ENCODE measurements at places on chromosomes 1 and 21.

GRCh38 chr1:228259951-228260350 lies 52.1 kb downstream of the OBSCN start:
- no peak for DNase-seq

- no peak for DNase-seq
These were observed 26.2 kb upstream of the SAMSN1 start for GRCh38 chr21:14572204-14572780.

GRCh38 chr1:156624814-156625435 lies 5.7 kb downstream of the HAPLN2 start:
- DNase-seq, result no peak

GRCh38 chr21:36999131-36999898 lies 7.2 kb upstream of the RIPPLY3 start:
- no peak for DNase-seq

DNA sequence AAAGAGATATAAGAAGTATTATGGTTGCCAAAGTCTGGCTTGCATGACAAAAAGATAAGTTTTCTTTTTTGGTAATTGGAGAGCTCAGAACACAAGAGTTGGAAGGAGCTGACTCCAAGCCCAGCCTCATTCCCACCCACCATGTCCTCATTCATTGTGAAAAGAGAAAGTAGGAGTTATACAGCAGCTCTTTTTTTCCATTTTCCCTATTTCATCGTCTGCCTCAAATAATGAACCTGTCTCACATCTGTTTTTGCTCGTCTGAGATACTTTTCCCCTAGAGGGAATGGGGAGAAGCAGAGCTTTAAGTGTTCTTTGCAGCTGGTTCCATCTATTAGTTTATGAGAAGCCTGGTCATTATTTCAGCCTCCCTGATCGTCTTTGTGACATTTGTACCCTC lies 34.7 kb downstream of the AGT start:
- DNase-seq, result no peak

GRCh38 chr1:236129306-236129705 lies 13.0 kb upstream of the GPR137B start:
- no peak for DNase-seq

DNA sequence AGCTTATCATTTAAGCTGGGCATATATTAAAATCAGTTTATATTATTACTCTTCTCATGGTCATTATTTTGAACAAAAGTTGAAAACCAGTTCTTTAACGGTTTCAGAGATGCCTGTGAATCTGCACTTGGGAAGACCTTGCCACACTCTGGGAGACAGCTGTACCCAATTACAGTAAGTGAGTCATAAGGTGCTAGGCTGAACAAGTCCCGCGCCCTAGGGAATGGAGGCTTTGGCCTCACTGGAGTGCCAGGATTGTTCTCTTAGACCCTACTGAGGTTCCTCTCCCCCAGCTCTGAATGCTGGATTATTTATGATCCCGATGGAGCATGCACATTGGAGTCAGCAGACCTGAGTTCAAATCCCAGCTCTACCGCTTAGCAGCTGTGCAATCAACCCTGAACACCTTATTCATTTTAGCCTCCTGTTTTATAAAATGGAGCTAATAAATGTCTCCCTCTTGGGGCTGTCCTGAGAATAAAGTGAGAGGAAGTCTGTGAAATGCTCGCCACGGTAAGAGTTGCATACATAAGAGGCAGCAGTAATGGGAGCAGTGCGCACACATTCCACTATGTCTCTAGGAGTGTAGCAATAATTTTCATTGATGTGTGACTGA lies 266.2 kb downstream of the FOXD2 start:
- DNase-seq, result no peak

DNA sequence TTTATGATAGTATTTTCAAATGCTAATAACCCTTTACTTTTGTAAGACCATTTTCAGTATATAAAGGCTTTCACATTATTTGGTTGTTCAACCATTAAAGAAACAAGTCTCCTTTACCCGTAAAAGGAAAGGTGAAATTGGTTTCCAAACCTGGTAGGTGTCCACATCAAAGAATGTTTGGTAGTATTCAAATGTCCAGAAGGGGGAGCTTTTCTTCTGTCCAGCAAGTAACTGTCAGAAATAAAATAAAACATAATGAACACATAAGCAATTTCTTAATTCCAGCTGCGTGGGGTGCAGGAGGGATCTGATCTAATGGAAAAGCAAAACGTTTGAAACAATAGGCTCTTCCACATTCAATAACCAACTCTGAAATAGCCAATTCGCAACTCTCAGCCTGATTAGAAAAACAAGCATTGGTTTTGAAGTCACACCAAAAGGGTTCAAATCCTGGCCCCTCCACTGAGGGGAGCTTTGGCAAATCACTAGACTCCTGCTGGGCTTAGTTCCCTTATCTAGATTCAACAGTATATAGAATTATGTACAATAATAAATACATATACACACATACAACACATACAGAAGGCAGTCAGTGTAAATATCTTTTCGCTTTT lies 11.0 kb downstream of the YIPF1 start:
- no peak for DNase-seq

DNA sequence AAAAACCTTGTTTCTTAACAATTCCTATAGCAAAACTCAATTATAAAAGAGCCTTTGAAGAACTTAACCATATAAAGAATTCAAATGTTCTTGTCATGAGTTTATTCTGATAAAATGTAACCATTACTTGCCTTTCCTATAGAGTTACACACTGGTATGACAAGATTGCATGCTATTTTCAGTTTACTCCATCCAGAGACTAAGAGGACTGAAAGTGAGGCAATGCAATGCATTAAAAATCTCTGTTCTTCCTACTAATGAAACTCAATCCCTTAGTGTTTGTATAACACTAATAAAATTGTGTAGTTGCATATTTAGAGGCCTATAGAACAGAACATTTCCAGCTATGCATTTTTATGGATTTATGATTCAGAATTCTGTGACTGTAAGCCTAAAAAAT lies 88.1 kb downstream of the COP1 start:
- no peak for DNase-seq

Data from sigmoid colon (tissue), 7 donors.